HepG2 (cell line): ENCODE measurements at places on chromosomes 1 and 21.

GRCh38 chr1:54304518-54304917 lies 101.7 kb downstream of the SSBP3 start:
- no peak for DNase-seq

DNA sequence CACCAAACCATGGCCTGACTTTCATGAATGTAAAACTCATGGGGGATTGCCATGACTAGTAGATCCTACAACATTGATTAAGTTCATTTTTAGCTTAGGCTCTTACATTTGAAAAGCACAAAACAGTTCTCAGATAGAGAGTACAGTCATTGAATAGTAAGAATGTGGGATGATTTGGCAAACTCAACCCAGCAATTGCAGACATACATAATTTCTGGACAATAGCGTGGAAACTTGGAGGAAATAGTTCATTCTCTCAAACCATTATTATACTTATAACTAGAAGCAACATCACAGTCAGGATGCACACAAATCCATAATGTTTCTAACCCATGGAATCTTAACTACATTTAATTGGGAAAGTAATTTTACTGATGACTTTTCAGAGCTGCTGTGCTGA lies 598.2 kb downstream of the LMO4 start:
- DNase-seq, result no peak

GRCh38 chr1:68339505-68339904 lies 107.2 kb upstream of the WLS start:
- no peak for DNase-seq

GRCh38 chr1:232473324-232473723 lies 156.6 kb downstream of the SIPA1L2 start:
- DNase-seq, result no peak

DNA sequence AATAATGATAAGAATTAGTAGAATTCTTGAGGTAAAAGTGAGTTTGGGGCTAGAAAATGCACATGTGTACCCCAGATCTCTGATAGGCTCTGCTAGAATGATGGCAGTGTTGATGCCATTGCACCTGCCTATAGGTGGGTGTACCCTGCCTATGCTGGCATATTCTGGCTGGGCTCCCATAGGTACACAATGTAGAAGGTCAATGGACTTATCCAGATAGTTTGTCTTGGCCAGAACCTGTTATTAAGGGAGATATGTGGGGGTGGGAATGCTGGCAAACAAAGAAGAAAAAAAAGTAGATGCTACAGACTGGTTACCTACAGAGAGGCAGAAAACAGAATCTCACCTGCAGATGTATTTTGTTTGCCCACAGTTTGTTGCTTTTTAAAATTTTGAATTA lies 14.1 kb upstream of the KLHDC8A start:
- DNase-seq, result no peak

DNA sequence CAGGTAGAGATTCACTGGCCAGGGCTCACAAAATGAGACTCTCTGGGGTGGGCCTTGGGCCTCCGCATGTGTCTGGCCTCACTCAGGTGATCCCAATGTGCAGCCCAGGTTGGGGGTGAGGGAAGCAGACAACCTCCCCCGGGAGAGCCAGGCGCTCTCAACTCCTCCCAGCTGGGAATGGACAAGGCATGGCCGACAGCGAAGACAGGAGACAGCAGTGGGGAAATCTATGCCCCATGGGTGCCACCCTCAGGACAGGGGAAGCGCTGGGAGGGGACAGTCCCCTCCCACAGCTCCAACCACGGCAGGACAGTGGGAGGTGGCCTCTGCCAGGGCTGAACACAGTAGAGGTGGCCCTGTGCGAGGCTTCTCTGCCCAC lies 47.7 kb downstream of the PRDM15 start:
- DNase-seq, result no peak

- DNase-seq, result no peak
Observed at GRCh38 chr1:243258731-243259130, 2.9 kb downstream of the SDCCAG8 start.

DNA sequence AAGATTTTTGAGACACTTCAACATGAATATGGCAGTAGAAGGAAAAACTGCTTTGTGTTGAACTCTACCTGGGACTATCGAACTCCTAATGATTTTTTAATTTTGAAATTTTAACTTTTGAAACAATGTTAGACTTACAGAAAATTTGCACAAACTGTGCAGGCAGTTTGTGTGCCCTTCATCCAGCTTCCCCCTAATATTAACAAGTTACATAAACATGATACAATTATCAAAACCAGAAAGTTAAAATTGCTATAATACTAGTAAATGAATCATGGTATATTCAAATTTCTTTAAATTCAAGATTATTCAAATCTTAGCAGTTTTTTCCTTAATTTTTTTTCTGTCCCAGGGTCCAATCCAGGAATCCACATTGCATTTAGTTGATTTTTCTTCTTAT lies 278.9 kb downstream of the ADGRL2 start:
- no peak for DNase-seq

GRCh38 chr1:44817771-44818495 lies 9.6 kb downstream of the BTBD19 start:
- DNase-seq, result no peak

GRCh38 chr21:41559658-41560631 lies 52.0 kb upstream of the TMPRSS2 start:
- DNase-seq, result no peak

DNA sequence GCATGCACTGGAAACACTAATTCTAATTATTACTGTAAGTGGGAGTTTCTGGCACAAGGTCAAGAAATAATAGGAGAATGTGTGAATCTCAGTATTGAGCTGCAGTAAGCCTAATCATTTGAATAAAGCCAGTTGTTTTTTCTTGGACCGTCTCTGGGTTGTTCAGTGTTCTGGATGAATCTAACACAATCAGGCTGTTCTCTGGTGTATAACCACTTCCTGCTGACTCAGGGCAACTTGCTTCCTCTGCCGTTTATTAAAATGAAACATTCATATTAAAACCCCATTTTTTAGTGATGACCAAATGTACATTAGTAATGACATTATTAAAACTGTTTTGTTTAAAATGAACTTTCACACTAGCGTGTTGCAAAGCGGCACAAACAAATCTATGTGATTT lies 273.1 kb upstream of the SNX7 start:
- DNase-seq, result no peak

DNA sequence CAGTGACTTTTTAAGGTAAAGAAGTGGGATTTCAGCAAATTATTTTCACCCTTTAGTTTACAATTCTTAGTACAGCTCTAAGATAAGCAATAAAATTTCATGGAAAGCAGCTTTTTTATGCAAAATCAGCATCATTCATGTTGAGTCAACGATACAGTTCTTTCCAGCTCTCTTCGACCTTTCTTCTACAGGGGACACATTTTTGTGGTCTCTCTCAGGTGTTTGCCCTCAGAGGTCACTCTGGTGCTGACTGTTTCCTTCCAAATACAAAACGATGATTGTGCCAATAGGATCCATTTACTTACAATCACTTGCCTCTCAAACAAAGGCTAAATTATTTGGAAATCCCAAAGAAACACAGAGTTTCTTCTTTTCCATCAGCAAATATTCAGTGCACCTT lies 51.0 kb downstream of the PSMG1 start:
- DNase-seq, result peak; percentile 83

DNA sequence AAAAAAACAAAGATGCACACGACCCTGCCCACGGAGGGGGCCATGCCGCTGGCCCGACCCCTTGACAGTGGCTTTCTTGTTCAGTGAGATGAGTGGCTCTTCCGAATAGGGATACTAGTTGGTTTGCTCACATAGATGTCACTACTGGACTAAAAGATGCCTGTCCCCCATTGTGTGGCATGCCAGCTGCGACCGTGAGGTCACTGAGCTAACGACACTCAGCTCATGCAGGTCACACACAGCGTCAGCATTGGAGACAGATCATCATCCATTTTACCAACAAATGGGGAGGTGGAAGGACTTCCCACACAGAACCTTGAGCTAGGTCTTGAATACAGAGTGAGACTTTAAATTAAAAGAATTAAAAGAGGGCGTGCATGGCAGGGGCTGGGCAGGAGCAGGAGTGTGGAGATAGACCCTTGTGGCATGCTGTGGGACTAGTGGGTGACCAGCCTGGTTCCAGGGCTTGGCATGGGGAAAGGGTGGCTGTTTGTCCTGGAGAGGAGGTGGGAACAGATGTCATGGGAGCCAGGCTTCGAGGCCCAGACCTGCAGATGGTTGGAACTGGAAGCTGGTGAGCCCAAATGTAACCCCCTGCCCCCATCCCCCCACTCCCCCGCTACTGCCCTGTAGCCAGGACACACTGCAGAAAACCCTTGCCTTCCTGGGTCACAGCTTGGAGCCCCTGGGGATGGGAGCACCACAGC lies 12.4 kb downstream of the SLC1A7 start:
- no peak for DNase-seq

DNA sequence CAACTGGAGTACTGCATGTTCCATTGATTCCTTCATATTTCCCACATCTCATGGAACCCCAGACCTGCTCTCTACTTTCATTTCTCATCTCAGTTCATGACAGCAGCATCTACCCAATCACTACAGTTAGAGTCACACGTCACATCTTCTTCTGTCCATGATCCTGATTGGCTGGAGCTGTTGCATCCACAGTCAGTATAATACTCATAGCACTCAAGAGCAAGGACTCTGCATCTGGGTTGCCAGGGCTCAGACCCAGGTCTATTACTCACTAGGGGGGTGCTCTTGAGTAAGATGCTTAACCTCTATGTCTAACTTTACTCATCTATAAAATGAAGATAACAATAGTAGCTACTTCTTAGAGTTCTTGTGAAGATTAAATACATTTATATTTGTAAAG lies 4.4 kb upstream of the XPR1 start:
- no peak for DNase-seq

DNA sequence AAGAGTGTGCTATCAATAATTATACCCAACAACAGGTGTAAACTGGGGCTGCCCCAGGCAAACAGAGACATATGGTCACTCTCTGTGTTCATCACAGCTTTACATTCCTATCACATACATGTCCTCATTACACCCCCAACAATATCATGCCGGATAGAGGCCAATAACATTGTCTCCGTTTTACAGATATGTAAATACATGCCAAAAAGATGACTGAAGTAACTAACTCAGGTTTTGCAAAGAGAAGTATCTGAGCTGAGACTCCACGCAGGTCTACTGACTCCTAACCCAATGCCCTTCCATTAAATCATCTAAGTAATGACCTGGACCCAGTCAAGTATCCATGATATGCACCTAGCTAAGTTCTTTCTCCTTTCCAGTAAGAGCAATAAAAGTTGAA lies 55.0 kb downstream of the JAK1 start:
- no peak for DNase-seq

- no peak for DNase-seq
Observed at GRCh38 chr1:18954270-18955071, 2.0 kb downstream of the IFFO2 start.

GRCh38 chr1:225811622-225812487 lies 1.9 kb downstream of the EPHX1 start:
- peak; percentile 48 for DNase-seq

GRCh38 chr1:151222130-151222529 lies 23.8 kb downstream of the PIP5K1A start:
- DNase-seq, result no peak

- DNase-seq, result no peak
Observed at GRCh38 chr1:6209661-6210580, 4.0 kb downstream of the RNF207 start.

DNA sequence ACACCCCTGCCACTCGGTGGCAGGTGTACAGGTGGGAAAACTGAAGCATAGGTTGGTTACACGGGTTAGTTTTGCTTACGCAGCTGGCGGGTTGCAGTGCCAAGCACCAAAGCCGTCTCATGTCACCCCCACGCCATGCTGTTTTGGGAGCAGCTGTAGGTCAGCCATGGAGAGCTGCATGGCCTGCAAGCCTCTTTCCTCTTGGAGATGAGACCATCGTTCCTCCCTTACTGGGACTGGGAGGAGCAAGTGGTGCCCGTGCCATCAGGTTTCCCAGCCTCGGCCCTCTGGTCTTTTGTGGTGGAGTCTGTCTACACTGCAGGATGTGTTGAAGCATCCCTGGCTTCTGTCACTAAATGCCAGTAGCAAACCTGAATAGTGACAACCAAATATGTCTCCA lies 46.9 kb downstream of the AJAP1 start:
- DNase-seq, result no peak

DNA sequence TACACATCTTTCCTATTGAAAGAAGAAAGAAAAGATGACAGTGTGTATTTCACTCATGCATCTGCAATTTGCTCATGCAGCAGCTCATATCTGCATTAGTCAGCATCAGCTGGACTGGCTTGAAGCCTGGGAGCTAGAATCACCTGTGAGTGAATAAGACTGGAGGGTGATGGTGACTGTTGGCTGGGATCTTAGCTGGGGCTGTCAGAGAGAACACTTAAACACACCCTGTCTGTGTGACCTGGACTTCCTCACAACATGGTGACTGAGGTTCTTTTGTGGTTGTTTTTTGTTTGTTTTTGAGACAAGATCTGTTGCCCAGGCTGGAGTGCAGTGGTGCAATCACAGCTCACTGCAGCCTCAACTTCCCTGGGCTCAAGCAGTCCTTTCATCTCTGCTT lies 24.9 kb downstream of the KLHDC7A start:
- DNase-seq, result no peak

DNA sequence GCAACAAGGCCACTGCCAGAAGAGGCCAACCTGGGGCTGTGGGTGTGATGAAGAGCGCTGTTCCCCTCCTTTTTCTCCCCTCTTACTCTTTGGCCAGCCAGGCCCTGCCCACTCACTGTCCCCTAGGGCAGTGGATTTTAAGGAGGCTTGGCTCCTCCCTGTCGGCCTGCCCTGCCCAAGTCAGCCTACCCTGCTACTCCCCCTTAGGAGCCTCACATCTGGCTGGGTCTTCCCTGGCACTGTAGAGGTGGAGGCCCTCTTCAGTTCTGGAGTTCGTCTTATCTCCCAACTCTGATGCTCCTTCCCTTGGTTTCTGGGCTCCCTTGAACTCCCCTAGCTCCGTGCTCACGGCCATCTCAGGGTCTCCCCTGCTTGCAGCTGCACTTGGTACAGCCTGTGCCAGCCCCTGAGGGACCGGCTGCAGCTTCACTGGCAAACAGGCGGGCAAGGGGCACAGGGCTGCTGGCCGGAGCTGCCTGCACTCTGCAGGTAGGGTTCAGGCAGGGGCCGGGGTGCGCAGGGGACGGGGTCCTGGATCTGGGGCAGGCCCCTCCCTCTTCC lies 4.0 kb downstream of the AMPD2 start:
- DNase-seq, result no peak

GRCh38 chr1:225155555-225155954 lies 226.1 kb downstream of the DNAH14 start:
- DNase-seq, result no peak

GRCh38 chr1:6113745-6114144 lies 66.4 kb downstream of the CHD5 start:
- DNase-seq, result no peak

GRCh38 chr1:94115254-94115899 lies 5.6 kb downstream of the ABCA4 start:
- DNase-seq, result peak; percentile 53

GRCh38 chr1:205777994-205778393 lies 2.7 kb upstream of the RAB29 start:
- DNase-seq, result no peak

DNA sequence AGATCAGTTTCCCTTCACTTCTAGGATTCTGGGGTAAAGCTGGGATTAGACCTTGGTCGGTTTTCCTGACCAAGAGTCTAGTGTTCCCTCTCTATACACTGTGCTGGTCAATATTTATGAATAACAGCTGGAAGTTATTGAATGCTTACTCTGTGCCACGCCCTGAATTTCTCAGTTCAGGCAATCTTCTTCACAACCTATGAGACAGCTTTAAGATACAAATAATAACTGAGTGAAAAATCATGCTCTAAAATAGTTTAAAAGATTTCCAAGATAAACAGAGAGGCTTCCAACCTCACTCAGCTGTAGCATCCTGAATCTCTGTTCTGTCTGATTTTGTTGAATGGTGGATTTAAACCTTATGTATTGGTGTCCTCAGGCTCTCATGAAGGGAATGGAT lies 72.2 kb downstream of the GNG12 start:
- no peak for DNase-seq
